Suppressor macrophage treated with lipopolysaccharide for 4 hours (primary cell): ENCODE measurements at places on chromosomes 3 and 15.
A peak's percentile ranks its signal among the peaks of the same experiment; 100 is the strongest.

DNA sequence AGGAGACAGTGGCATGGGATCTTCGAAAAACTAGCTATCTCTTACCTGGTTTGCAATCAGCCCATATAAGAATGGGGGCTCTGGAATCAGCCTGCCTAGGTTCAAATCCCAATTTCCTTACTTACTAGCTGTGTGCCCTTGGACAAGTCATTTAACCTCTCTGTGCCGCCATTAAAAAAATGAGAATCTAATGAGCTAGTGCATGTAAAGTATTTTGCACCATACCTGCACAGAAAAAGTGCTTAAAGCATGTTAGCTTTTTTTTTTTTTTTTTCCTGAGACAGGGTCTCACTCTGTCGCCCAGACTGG, 181.8 kb downstream of the SHQ1 start:
- no peak for DNase-seq

GRCh38 chr15:88805031-88805780, 2.0 kb downstream of the ACAN start:
- no peak for DNase-seq

GRCh38 chr15:62601777-62602545, 436.9 kb upstream of the C2CD4B start:
- no peak for DNase-seq

DNA sequence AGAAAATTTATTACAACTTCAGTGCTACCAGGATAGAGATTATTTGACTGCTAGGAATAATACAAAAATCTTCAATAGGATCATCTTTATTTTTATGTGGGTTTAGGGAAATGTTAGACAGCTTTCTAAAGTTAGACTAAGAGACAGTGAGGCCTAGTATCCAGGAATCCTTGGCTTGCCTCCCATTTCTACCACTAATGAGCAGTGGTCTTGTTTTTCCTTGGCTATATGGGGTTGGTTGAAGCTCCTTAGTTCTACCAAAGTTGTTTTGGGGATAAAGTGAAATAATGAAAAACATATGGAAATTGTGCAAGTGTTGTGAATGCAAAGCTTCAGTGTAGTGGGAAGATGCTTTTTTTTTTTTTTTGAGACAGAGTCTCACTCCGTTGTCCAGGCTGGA, 16.8 kb downstream of the AP4E1 start:
- no peak for DNase-seq

- no peak for DNase-seq
Observed at GRCh38 chr3:194910414-194910984, 224.8 kb downstream of the FAM43A start.

- DNase-seq, result peak; percentile 49
Observed at GRCh38 chr15:68281008-68281407, 3.5 kb downstream of the FEM1B start.

GRCh38 chr15:100686725-100687473, 84.5 kb downstream of the ASB7 start:
- DNase-seq, result no peak

DNA sequence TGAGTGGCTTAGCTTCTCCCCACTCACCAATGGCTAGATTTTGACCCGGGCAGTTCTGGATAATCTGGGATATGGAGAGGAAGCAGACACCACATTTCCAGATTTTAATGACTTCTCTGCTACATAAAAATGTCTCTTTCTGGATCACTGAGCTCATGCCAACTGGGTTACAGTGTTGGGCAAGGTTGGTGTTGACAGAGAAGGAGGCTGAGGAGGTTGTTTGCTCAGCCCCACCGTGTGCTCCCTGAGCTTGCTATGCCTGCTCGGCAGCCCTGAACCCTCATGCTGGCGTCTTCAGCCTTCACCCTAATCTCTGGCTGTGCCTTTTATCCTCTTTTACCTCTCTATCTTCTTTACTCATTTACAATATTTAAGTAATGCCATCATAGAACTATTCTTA, 53.0 kb upstream of the KPNA4 start:
- no peak for DNase-seq

- DNase-seq, result no peak
Observed at GRCh38 chr15:58403581-58403980, 28.2 kb upstream of the LIPC start.

DNA sequence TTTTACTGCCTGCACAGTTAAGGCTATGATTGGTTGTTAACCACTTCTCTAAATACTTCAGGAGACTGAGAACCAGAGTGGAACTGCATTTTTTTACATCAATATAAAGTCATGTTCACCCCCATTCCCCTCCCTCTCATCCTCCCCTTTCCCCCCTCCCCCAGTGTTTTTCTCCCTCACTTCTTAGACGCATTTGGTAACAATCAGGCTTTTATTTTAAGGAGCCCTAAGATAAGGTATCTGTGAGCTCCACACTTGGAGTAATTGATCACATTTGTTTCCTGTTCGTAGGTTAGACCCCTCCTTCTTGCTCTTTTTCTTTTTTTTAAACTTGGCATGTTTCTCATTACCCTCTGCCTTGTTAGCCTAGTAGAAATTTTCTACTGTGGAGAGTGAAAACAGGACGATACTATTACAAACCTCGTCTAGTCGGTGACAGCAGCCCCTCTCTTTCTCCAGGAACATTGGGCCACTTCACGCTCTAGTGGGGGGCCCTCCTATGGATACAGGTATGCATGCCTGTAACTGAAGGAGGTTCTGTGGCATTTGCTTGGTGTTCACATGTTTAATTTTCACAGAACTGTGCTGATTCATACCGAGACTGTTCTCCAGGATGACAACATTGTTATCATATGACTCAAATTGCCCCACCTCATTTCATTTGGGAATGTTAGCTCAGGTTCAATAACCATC, 314.4 kb downstream of the MECOM start:
- no peak for DNase-seq

DNA sequence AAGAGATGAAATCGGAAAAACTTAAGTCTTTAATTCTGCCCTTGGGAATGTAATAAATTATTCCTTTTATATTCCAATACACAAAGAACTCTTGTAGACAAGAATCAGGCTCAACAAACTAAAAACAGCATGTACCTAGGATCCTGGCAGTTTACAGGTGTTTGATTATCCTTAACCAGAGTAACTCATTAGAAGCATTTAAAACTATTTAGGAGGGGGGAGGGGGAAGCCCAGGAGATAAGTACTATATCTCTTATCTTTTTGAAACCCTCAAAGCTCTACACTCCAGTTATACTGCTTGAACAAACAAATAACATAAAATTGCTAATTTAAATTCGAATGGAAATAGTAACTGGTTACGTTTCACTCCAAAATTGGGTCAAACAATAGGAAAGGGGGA, 1.9 kb downstream of the CNBP start:
- no peak for DNase-seq

DNA sequence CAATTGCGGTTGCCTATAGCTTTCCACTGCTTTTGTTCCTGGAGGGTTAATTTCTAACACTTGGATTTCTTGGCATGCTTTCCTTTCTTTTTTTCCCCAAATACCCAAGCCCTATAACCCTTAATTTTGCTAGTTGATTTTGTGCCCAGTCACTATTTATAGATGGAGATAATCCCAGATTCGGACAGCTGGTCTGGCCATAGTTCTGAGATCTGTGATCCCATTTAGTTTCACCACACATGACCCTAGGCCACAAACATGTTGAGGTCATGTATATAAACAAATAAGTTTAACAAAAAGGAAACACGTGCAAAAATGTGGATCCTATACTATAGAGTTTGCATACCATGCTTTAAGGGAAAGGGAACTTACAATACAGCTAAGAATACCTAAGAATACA, 111.4 kb downstream of the ZMAT3 start:
- DNase-seq, result no peak

DNA sequence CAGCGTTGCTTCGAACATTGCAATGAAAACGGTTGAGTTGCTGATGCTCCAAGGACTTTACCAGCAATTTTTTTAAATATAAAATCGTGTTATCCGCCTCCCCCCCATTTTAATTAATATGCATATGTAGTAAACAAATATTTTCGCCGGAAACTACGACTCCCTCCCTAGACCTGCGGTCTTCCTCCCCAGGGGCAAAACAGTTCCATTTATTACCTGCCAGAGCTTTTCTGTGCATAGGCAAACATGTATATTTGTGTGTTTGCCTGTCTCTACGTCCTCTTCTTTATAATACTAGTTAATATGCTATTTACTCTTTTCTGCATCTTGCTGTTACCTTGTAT, 593 bp upstream of the RSL24D1 start:
- DNase-seq, result no peak

GRCh38 chr3:69330891-69331400, 54.9 kb downstream of the FRMD4B start:
- peak; percentile 92 for DNase-seq

- no peak for DNase-seq
Observed at GRCh38 chr15:101267320-101268104, 9.8 kb downstream of the SELENOS start.

GRCh38 chr3:197174927-197175326, 123.5 kb downstream of the DLG1 start:
- no peak for DNase-seq

DNA sequence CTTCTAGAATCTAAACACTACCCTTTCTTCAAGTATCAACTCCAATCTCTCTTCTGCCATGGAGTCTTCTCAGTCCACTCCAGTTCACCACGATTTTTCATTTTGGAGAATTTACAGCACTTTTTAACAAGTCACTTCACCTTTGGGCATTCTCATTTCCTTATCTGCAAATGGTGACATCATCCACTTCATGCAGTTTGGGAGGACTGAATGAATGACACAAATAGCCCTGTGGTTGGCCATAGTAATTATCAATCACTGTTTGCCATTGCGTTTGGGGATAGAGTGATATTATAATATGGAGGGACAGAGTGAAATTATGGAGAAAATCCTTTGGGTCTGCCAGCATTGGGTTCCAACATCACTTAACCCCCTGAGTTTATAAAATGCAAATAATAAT, 38.0 kb upstream of the TM4SF1 start:
- DNase-seq, result no peak

DNA sequence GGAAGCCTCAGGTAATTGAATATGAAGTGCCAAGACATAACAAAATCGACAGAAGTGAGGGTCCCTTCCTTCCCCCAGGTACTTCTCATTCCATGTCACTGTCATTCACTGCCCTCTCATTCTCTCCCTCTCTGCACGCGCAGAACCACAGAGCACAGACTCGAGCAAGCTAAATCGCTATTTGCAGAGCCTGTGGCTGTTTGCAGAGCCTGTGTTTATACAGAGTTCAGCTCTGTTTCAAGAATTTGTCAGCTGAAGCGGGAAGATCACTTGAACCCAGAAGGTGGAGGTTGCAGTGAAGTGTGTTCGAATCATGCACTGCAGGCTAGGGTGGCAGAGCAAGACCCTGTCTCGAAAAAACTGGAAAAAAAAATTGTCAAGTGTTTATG, 2.5 kb downstream of the VILL start:
- no peak for DNase-seq

DNA sequence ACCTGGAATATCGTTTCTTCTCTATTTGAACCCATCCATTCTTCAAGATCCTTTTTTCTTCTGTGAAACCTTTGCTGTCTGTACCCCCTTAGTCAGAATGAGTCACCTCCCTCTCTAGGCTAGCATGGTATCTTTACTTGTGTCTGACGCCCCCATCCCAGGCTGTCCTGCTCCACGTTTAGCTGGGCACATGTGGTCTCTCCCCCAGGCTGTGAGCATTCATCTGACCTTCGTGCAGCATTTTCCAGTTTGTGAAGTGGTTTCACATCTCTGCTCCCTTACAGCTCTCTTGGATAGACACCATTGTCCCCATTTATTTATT, 14.3 kb upstream of the TLE3 start:
- DNase-seq, result no peak
